ENCODE measurements at places on chromosomes 6 and 20. TPM values are rescaled to one million over a fixed set of nuclear protein-coding genes. Genes with fewer than 3 reads are reported as not detected.

Gene CALHM5
- 0.17 TPM for polyA plus RNA-seq

Gene IER3
- polyA plus RNA-seq: 41.6 TPM

Gene SLC4A11
- polyA plus RNA-seq: 0.61 TPM

Gene RIPPLY2
- polyA plus RNA-seq: not detected

Gene METTL24
- 2.9 TPM for polyA plus RNA-seq

Gene KCNQ5
- 0.15 TPM for polyA plus RNA-seq

Gene ESR1
- 1.9 TPM for polyA plus RNA-seq

Gene AKAP12
- 56.7 TPM for polyA plus RNA-seq

Gene FABP7
- 0.08 TPM for polyA plus RNA-seq

Gene CPNE5
- 0.53 TPM for polyA plus RNA-seq

Gene MATN4
- polyA plus RNA-seq: 4.8 TPM

Gene SALL4
- polyA plus RNA-seq: 0.03 TPM

Gene KIF25
- polyA plus RNA-seq: 0.22 TPM

Gene SIRPD
- polyA plus RNA-seq: 1.8 TPM

Gene SEL1L2
- not detected for polyA plus RNA-seq

Gene TREM1
- 0.22 TPM for polyA plus RNA-seq

Gene GSTA1
- polyA plus RNA-seq: 1.7 TPM

Gene SH3BGRL2
- 5.4 TPM for polyA plus RNA-seq

Gene GRIK2
- 0.22 TPM for polyA plus RNA-seq

Gene DEFB124
- polyA plus RNA-seq: 0.34 TPM

Gene OR2J2
- polyA plus RNA-seq: not detected

Gene RNF182
- polyA plus RNA-seq: 0.16 TPM

Gene ABCF1
- 18.3 TPM for polyA plus RNA-seq

Gene LY6G5B
- polyA plus RNA-seq: 4.8 TPM

Gene APMAP
- 341 TPM for polyA plus RNA-seq

Gene MUCL3
- polyA plus RNA-seq: 8.5 TPM

Gene LRP11
- polyA plus RNA-seq: 11.6 TPM

Gene ZNF311
- polyA plus RNA-seq: 0.29 TPM

Gene FAM184A
- 9.4 TPM for polyA plus RNA-seq

Gene PLN
- polyA plus RNA-seq: 1.1 TPM

Gene LY6G6D
- polyA plus RNA-seq: not detected

Gene CCN6
- polyA plus RNA-seq: not detected

Gene LTB
- polyA plus RNA-seq: 5.3 TPM

Gene SAMD3
- 0.49 TPM for polyA plus RNA-seq

Gene NRSN1
- polyA plus RNA-seq: not detected

Gene TMEM244
- polyA plus RNA-seq: not detected

Gene NOP56
- polyA plus RNA-seq: 161 TPM

Gene GLP1R
- 2.0 TPM for polyA plus RNA-seq

Gene KCNK5
- polyA plus RNA-seq: 1.0 TPM

Gene STXBP5
- polyA plus RNA-seq: 8.8 TPM

Gene ADGRF1
- 0.16 TPM for polyA plus RNA-seq

Gene PCIF1
- 25.8 TPM for polyA plus RNA-seq

Gene SPDEF
- 0.14 TPM for polyA plus RNA-seq

Gene TMEM74B
- 0.63 TPM for polyA plus RNA-seq

Gene SLC13A3
- 0.48 TPM for polyA plus RNA-seq

Gene CARMIL1
- 24.6 TPM for polyA plus RNA-seq

Gene TFAP2A
- polyA plus RNA-seq: 0.56 TPM

Gene KCNK16
- polyA plus RNA-seq: not detected

Gene HRH3
- 0.10 TPM for polyA plus RNA-seq

Gene C20orf204
- polyA plus RNA-seq: 0.58 TPM

Gene KIZ
- polyA plus RNA-seq: 17.5 TPM

Gene CLPSL2
- polyA plus RNA-seq: not detected

Measured in adipose tissue (tissue), 3 donors.